Breast epithelium (tissue), 4 donors: ENCODE measurements at places on chromosomes 13 and 19. TPM values are rescaled to one million over a fixed set of nuclear protein-coding genes. Genes with fewer than 3 reads are reported as not detected.

CPB2 gene
- not detected for total RNA-seq

LENG9 gene
- 4.8 TPM for total RNA-seq

PGPEP1 gene
- 29.2 TPM for total RNA-seq

PLIN4 gene
- total RNA-seq: 213 TPM

CEACAM20 gene
- not detected for total RNA-seq

CFAP97D2 gene
- total RNA-seq: not detected

TRPM4 gene
- total RNA-seq: 34.0 TPM

VMAC gene
- 11.8 TPM for total RNA-seq

ERICH4 gene
- not detected for total RNA-seq

GNA15 gene
- 16.2 TPM for total RNA-seq
